Activated CD4-positive, alpha-beta T cell treated with anti-CD3 and anti-CD28 coated beads, Interleukin-2, amount 50 U/mL, for 24 hours (primary cell): ENCODE measurements at places on chromosomes 12 and 14.
A peak's percentile ranks its signal among the peaks of the same experiment; 100 is the strongest.

- DNase-seq, result peak; percentile 78
These were observed 661.7 kb downstream of the VRK1 start for GRCh38 chr14:97458661-97459579.

DNA sequence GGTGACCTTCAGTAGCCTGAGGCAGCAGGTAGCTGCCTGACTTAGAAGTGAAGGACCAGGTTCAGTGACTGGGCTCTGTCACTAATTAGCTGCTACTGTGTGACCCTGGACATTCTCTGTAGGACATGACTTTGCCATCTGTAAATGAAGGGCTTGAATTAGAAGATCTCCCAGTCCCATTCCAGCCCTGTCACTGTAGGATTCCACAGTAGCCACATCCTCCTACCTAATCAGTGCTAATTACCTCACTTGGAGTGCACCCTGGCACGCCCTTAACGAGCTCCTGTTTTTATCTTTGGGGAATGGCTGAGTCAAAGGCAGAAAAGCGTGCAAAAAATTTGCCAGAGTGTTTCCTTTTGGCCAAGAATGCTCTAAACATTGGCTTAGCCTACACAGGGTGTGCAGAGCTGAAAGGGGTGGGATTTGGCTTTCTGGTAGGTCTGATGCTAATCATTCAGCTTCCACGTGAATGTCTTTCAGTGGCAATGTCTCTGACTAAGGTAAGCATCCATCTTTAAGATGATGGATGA, 6.8 kb downstream of the NTF3 start:
- DNase-seq, result no peak

DNA sequence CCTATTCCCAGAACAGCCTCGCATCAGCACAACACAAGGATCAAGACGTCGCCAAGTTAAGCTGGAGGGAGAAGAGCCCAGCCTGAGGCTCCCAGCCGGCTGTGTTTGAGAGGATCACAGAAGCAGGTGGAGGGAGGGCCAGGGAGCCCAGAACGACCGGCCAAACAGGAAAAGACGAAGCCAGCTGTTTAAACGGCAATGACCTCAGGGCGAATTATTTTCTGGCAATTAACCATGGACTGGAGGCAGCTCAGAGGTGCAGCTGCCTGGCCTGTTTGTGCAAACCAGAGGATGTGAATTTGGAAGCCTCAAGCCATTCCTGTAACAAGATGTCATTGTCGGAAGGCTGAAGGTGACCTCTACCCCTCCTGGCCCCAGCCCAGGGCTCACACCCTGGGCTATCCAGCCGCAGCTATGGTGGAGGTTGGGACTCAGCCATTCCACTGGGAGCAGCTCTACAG, 175.8 kb upstream of the PRMT8 start:
- no peak for DNase-seq

DNA sequence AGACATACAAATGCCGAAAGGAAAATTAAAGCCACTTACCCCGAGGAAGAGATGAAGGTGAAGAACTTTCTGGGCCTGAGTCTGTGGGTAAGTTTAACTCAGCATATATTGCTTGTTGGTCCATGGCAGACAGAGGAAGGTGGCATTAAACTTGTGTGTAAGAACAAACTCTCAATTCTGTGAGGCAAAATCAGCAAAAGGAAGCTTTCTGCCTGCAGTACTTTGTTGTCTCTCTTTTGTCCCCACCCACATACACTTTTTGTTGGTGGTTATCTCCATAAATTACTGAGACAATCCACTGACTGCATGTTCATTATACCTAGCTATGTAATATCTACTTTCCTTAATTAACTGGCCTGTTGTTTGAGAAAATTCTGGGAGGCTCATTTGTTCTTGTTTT, at the start of gene KLRB1:
TSS of gene KLRB1 (minus strand) at position 201 of the 400 bp plus-strand sequence. CDS start at position 124, 77 bp downstream.
- DNase-seq, result no peak

DNA sequence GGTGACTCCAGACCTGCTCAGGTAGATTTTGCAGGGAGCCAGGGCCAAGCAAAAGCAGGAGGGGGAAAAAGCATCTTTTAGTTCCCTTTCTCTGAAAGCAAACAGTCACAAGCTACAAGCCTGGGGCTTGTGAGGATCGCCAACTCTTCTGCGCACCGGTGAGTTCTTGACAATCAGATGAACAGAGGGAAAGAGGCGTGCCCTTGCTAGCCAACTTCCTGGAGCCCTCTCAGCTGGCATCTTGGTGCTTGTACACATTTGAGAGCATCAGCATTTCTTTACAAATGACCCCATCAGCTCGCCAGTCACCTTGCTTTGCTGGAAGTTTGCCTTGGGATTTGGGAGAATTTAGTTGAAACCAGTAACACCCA, 55.5 kb downstream of the ZNF664 start:
- DNase-seq, result no peak

DNA sequence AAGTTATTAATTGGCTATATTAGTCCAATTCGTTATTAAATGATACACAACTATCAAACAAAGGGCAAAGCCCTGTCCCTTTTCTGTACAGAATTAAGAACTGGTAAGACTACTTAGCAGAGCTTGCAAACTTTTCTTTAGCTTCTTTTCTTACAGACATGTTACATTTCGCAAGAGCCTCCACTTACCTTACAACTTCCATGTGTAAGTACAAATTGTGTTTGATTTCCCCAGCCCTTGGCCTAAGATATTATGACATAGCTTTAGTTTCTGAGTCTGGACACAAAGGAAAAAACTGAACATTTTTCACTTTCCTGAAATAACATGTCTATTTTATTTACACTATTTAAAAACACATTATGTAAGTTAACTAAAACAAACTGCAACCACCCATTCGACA, 1.7 kb downstream of the ATF7 start:
- no peak for DNase-seq

DNA sequence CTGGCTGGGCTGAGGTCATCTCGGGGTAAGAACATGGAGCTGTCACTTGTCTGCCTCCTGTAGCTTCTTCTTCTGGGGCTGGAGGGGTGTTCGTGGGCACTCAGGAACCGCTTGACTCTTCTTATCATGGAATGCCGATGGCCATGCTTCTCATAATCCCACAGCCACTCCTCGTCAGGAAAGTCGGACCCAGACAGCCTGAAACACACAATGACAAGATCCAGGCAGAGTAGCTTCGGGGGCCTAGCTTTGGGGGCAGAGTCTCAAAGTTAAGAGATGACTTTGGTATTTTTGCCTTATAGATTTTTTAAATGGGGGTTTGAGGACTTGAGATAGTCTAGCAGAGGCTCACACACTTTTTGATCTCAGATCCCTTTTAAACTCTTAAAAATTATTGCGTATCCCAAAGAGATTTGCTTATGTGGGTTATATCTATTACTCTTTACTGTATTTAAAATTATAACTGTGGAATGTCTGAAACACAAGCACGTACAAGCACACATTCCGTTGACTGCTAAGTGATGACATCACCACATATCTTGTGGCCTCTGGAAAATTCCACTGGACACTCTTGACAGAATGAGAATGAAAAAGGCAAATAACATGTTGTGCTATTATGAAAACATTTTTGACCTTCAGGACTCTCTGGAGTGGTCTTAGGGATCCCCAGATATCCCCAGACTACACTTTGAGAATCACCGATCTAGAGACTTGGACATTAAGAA, 43.3 kb downstream of the BEST3 start:
- no peak for DNase-seq

DNA sequence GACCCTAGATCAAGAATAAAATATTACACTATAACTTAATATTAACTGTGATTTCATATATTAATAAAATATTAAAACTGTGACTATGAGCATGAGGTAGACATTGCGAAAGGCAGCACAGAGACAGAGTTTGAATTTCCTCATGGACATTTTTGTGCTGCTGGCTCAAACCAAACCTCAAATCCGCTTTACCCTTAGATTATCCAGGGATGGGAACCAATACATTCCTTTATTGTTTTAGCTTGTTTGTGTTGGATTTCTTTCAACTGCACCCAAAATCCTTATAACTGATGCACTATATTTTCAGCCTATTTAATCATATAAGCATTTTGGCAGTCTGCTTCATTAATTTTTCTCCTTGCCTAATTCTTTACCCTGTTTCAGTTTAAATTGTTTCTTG, 436.7 kb downstream of the ATP23 start:
- no peak for DNase-seq

GRCh38 chr12:124868252-124869058, 4.8 kb upstream of the SCARB1 start:
- no peak for DNase-seq

- no peak for DNase-seq
These were observed 211.8 kb downstream of the MSRB3 start for GRCh38 chr12:65490250-65490649.

DNA sequence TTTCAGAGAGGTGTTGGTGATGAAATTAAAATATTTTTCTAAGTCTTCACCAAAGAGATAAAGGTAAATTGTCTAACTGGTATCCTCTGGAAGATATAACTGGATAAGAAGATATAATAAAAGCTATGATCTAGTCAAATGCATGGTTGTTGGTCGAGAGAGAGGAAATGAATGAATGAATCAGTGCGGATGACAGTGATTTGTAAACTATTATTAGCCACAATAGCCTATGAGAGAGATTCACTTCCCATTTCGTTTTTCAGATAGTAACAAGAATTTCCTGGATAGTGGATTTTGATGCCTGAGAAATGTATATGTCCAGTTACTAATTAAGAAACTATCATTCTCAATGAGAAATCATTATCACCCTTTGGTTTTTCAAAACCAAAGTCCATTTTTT, 63.1 kb downstream of the HEATR5A start:
- DNase-seq, result no peak

GRCh38 chr12:53558631-53559030, 51.3 kb upstream of the NPFF start:
- DNase-seq, result no peak

DNA sequence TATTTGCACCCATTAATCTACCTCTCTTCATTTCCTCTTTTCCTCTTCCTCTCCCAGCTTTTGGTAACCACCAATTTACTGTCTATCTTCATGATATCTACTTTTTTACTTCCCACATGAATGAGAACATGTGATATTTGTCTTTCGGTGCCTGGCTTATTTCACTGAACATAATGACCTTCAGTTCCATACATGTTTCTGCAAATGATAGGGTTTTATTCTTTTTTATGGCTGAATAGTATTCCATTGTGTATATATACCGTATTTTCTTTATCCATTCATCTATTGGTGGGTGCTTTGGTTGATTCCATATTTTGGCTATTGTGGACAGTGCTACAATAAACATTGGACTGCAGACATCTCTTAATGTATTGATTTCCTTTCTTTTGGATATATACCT, 49.0 kb upstream of the STRN3 start:
- no peak for DNase-seq

DNA sequence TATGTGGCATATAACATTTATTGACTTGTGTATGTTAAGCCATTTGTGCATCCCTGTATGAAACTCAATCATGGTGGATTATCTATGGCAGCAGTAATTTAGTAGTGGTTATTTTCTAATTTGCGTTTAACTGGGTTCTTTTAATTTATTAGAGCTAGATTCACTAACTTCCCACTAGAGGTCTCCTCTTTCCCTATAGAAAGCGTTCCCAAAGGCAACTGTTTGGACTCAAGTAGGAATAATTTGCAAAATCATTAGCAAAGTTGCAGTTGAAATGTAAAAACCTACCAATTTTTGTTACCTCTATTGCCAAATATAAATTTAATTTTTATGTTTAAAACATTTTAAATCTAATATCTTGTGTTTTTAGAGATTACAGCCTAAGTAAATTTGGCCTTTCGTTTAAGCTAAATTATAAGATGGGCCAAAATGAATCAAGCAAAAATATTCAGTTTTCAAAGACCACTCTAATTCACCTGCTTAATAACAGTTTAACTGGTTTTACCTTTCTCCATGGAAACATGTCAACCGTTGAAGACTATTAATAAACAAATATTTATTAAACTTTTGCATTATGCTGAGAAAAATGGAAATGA, 6.0 kb downstream of the DMAC2L start:
- DNase-seq, result no peak
